Neural cell (in vitro differentiated cells): ENCODE measurements at places on chromosomes 4 and X. TPM values are rescaled to one million over a fixed set of nuclear protein-coding genes. Genes with fewer than 3 reads are reported as not detected.

The SPANXA1 gene
- not detected in 2 replicates for polyA plus RNA-seq

The DNAAF6 gene
- polyA plus RNA-seq = not detected in 2 replicates

The GABRE gene
- polyA plus RNA-seq = 0.10 TPM in 1 of 2 replicates, not detected in the other

The GIMD1 gene
- not detected in 2 replicates for polyA plus RNA-seq

The GCNA gene
- 11.0 and 14.6 TPM in 2 replicates for polyA plus RNA-seq

The MAP7D2 gene
- 3.5 and 6.4 TPM in 2 replicates for polyA plus RNA-seq

The TBC1D9 gene
- polyA plus RNA-seq = 42.8 and 46.8 TPM in 2 replicates

The KLF3 gene
- 12.3 and 12.5 TPM in 2 replicates for polyA plus RNA-seq

The RBBP7 gene
- polyA plus RNA-seq = 197 and 204 TPM in 2 replicates

The CTAG2 gene
- polyA plus RNA-seq = not detected in 2 replicates

The DGAT2L6 gene
- polyA plus RNA-seq = not detected in 2 replicates

The CCNA2 gene
- 7.5 and 8.6 TPM in 2 replicates for polyA plus RNA-seq

The SLC4A4 gene
- 9.2 and 10.2 TPM in 2 replicates for polyA plus RNA-seq

The BST1 gene
- 0.32 and 1.6 TPM in 2 replicates for polyA plus RNA-seq
